ENCODE measurements at places on chromosomes 13 and 19.
A peak's percentile ranks its signal among the peaks of the same experiment; 100 is the strongest.

DNA sequence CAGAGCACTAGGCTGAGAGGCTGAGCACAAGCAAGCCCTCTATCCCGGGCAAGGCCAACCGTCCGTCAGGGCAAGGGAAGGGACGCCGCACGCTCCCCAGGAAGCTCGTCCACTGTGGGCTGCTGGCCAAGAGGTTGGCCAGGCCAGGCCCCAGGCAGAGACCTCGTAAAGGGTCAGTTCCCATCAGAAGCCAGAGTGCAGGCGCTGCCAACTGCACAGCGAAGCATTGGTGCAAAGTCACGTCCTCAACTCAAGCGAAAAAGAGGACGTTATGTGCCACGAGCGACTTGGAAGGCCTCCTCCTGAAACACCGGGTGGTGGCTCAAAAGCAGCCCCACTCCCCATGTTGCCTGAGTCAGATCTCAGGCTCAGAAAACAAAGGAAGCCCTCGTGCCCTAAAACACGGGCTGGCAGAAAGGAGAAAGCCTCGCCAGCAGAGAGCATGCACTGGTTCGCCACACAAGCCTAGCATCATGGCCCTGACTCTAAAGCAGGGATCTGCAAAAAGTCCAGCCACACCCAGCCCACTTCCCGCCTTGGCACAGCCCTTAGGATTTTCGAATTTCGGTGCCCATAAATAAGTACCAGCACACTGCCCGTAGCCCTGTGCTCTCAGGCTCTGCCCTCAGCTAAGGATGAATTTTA, 4.7 kb downstream of the AKAP8 start:
- DNase-seq = no peak

DNA sequence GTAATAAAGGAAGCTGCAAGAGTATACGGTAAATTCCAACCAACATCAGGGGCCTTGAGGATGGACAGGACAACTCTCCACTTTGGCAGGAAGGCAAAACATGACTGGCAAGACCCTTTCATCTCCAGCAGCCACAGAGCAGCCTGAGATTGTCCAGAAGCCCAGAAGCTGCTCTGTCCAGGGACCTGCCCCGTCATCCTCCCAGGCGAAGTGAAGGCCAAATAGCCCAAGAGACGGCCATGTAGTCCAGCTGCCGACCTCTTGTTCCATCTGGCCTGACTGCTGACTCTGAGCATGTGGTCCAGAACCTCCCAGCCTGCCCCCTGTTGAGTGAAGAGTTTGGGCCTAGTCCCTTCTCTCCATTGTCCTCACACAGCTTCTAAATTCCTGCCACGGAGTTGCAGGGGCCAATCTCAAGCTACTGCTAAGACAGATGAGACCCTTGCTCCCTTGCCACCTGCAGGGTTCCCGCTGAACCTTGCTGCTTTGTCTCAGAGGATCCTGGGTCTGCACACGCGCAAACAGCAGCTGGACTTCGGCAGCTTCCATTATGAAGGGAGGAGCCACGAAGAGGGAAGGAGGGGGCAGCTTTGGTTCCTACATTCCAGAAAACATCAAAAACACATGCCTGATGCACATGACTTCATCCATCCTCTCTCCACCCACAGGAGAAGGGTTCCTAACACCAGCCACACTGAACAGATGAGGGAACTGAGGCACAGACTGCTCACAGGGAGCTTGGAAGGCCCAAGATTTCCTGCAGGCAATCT, 196.9 kb downstream of the KATNAL1 start:
- no peak for DNase-seq

GRCh38 chr19:10882108-10882457, 10.7 kb downstream of the CARM1 start:
- DNase-seq = no peak

DNA sequence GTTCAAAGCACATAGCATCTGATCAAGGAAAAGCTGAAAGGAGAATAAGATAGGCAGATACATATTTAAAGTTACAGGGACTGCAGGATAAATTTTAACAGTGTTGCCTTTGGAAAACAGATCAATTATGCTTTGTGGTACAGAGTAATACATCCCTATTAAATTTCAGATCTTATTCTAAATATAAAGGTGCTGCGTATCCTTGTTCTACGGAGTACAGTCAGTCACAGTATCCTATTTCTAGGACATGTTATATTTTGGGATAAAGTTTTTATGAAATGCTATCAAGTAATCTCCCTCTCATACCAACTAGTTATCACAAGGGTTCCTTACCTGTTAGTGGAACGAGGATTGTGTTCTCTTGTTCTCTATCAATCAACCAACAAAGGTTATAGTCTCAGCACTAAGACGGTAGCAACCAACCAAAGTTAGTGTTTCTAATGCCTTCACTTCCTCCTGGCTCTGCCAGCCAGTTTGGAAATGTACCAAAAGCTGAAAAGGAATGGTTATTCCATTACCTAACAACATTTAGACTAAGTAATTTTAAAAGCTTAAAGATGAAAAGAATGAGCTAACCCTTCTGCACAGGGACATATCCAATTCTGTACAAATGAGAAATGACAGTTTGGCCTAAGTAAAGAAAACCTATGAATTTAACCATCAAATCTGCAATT, 35.2 kb downstream of the TSC22D1 start:
- DNase-seq = no peak

DNA sequence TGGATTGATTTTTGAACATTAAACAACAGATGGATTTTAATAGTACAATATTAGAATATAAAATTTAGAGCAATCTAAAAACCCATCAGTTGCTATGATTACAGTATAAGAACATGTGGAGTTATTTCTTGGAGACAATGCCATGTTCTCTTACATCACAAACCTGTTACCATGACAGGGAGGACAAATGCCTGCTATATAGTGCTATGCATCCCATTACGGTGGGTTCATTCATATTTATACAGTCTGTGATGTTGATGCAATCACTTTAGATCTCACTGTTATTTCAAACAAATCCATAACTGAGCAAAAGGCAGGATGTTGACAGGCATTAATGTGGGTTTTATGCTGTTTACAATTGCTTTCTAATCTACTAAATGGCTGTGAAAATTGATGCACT, 467.5 kb downstream of the DIAPH3 start:
- DNase-seq = no peak

DNA sequence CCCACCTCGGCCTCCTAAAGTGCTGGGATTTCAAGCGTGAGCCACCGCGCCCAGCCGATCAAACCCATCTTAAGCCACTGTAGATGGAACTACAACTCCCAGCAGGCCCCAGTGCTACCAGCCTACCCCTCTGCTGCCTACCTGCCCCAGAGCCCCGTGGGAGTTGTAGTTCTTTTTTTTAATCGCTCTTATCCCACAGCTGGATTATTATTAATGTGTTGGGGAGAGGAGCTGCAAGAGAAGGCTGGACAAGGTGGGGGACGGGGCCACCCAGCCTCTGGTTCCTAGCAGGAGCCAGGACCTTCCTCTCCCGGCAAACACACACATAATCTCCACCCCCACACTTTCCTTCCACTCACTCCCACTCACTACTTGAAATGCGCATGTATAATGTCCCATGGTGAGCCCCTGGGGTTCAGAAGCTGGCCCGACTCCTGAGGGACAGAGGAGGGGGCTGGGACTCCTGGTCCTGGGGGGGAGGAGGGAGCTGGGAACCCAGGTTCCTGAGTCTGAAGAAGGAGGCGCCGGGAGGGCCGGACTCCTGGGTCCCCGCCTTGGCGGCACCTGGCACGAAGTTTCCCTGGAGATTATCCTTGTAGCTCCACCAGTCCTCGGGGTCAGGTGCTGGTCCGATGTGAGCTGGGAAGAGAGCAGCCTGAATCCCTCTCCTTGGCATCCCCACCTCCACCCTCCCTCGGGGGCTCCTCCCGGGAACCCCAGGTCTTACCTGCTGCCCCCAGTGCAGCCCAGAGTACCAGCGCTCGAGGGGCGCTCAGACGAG, 958 bp downstream of the CA11 start:
- DNase-seq = no peak

DNA sequence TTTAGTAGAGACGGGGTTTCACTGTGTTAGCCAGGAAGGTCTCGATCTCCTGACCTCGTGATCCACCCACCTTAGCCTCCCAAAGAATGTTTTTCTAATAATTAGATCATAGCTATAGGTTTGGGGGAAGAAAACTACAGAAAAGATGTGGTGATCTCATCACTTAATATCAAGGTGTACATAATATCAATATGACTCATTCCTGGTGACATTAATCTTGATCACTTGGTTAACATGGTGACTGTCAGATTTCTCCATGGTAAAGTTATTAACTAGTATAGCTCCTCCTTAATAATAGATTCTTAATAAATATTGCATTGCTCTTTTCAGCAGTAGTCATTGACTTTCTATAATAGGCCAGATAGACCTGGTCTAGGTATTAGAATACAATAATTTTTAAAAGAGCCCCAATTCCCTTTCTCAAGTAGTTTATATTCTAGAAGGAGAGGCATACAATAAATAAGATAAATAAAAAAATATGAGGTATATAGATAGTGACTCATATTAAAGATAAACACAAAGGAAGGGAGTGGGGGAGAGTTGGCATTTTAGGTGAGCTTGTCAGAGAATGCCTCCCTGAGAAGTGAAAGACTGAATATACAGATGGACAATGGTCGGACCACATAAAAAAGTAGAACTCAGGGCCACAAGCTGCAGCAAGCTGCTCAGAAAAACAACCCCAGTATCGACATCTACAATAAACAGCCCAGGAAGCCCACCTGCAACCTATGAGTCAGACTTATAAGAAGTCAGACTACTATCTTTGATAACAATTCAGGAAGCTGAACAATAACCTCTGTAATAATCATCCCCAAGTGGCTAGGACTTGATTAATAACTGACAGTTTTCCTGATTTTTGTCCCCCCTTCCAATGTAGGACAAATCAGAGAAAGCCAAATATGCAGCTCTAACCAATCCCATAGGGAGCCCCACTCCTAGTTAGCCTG, 210.8 kb downstream of the RFC3 start:
- DNase-seq = no peak

GRCh38 chr19:7829166-7829520, 875 bp upstream of the EVI5L start:
- no peak for DNase-seq

GRCh38 chr13:21330126-21330861, 128.8 kb downstream of the ZDHHC20 start:
- no peak for DNase-seq

DNA sequence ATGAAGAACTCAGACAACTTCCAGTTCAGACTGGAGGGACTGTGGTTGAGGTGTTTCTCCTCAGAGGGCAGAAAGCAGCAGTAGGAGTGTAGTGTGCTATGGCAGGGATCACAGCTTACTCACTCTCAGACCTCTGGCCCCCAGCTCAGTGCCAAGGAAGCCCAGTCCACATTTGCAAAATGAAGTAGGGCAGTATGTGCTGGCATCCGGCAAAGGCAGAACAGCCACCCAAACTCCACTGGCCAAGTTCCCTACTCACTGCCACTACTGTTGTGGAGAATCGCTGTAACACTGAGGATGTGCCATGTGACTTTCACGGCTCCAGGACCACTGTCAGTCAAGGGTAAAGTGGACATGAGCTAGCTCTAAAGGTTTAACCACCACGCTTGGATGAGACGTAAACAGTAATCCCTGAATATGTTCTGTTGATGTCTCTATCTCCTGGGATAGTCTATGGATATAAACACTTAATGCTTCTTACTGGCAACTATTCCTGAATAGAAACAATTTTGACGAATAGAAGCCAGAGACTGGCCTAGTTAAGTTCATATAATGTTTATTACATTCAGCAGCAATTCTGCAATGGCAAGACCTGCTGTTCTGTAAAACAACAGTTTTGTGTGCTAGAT, 67.0 kb upstream of the SLC15A1 start:
- DNase-seq = no peak

DNA sequence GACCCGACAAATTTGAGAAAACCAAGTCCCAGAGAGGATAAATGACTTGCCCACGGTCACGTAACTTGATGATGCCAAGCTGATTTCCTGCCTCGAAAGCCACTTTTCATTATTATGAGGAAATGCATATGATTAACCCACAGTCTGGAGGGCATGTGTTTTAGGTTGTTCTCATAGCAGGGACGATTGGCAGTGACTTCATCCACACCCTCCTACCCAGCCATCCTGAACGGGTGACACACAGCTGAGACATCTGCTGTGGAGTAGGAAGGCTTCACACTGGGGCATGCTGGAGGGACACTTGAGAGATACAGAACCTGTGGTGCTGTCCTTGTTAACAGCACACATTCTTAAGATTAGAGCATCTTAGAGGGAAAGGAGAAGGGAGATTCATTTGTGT, 65.4 kb upstream of the WDFY2 start:
- DNase-seq = no peak

DNA sequence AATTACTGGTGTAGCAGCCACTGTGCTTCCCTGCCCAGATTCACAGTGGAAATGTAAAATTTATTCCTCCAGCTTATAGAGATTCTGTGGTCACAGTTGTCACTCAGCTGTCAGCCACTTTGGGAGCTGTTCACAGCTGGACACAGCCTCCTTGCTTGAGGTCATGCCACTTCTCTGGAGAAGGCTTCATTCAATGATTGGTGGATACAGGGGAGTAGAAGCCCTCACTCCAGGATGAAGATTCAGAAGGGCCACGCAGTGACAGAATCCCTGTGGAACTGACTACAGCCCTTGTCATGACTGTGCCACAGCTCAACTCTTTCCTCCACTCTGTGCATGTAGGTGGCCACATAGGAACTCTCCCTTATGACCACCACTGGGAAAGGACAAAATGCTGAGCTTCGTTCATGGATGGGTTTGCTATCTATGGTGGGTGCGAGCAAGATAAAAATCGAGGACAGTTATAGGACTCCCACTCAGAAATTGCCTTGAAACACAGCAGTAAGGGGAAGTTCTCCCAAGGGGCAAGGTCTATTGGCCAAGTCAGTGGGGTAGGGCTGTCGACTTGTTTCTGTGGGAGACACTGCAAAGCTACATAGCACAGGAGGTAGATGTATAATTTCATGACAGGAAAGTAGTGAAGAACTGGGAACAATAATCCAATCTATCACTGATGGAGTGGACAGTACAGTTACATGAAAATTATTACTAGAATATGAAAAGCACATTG, 98.7 kb downstream of the CCNA1 start:
- DNase-seq = no peak

- no peak for DNase-seq
These were observed 60.1 kb upstream of the PEG3 start for GRCh38 chr19:56900573-56901097.

DNA sequence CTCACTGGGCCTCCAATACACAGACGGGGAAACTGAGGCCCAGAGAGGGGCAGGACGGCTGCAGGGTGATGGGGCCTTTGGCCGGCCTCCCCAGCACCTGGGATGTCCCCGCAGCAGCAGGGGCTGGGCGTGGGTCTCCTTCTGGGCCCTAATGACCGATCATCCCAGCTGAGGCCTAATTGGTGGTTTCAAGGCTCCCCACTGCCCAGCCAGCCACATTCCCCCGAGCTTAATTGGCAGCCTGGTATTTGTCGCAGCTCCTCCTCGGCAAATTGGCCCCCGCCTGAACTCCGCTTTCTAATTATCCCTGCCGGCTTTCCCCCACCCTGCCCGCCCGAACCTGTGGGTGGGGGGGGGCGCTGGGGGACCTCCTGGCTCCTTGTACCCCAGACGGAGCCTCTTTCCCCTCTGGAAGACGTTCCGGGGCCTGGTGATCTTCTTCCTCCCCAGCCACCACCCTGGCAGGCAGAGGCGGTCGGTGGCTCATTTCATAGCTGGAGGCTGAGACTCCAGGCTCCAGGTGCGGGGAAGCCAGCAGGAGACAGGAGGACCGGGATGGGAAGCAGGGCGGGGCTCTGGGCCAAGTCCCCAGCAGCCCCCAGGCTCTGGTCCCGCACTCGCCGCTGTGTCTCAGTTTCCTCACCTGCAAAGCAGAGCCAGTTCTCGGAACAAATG, 27.2 kb upstream of the WDR18 start:
- DNase-seq = peak; percentile 19

- DNase-seq = no peak
These were observed 9.4 kb upstream of the PGLYRP2 start for GRCh38 chr19:15488489-15489226.

Measured in fibroblast of skin of left biceps (primary cell).